Activated CD4-positive, alpha-beta memory T cell treated with anti-CD3 and anti-CD28 coated beads for 36 hours (primary cell): ENCODE measurements at places on chromosomes 11 and 22.
A peak's percentile ranks its signal among the peaks of the same experiment; 100 is the strongest.

DNA sequence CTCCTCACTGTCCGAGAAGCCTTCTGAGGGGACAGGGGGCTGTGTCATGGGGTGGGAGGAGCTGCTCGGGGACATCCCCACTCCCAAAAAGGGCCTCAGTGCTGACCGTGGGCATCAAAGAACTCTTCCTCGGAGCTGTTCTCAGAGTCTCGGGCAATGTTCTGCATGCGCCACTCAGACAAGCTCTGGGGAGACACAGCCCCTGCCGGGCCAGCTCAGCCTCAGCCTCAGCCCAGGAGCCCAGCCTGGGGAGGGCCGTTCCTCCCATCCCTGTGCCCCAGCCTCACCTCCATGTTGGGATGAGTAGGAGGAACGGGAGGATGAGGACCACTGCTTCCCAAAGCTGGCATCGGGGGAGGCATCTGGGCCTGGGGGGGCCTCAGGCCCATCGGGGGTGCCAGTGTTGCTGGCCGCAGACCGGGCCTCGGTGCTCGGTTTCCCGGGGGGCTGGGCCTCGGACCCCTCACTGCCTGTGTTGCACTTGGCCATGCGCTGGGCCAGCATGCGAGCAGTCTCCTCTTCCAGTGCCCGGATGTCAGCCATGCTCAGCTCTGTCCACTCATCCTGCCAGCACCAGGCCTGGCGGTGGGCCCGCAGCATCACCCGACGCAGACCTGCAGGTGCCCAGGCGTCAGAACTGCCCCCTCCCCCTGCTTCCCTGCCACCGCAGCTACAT lies 5.2 kb downstream of the PITPNM1 start:
- DNase-seq, result no peak

DNA sequence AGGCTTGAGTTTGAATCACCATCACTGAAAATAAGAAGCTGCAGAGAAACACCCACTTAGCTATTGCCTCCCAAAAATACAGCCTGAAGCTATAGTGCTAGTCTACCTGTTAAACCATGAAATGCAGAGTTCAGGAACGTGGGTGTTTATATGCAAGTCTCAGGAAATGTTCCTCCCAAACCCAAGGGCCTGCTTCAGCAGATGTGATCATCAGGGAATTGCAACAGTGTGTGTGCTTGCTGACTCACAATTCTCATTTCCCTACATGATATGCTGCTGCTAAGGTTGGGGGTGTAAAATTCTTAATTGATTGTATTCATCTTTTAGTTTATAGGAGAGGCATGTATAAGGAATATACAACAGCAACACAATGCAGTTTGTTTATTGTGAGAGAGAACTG lies 49.6 kb downstream of the NUP98 start:
- no peak for DNase-seq

DNA sequence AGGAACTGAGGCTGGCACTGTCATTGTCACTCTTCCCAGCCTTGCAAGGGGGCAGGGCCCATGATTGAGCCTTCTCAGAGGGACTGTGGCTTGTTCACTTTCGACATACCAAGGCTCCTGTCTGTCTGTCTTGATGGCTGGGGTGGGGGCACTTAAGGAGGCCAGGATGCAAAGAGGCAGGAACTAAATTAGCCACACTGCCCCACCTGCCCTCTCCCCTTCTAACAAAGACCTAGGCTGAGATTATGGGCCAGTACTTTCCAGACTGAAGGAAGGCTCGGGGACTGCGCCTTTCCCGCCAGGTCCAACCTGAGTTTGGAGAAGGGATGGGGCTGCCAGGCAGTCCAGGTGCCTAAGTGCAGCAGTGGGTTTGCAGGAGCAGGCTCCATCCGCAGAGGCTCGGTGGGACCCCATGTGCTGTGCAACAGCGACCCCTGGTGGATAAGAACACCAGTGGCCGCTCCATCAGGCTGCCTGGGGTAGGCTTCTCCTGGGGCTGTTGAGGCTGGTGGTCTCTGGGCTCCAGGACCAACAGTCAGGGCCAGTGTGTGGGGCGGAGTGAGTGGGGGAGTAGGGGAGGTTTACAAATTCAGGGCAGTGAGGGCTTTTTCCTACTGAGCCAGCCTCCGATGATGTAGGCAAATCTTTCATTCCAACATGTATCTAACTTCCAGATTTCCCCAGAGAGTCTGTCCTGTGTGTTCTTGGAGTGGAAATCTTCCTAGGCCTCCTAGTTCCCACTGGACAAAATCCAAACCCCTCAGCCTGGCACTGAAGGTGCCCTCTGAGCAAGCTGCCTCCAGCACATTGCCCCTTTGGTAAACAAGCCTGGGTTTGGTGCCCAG lies 93.9 kb downstream of the INSC start:
- peak; percentile 79 for DNase-seq

- DNase-seq, result no peak
These were observed 7.4 kb downstream of the OR10D3 start for GRCh38 chr11:124190298-124191139.

GRCh38 chr11:1296287-1296686 lies 13.1 kb downstream of the TOLLIP start:
- no peak for DNase-seq

GRCh38 chr22:29144786-29145160 lies 60.9 kb upstream of the EMID1 start:
- DNase-seq, result no peak

- DNase-seq, result peak; percentile 53
These were observed 258.9 kb downstream of the BUD13 start for GRCh38 chr11:116513894-116514293.

GRCh38 chr11:40186437-40187263 lies 1272.8 kb downstream of the LRRC4C start:
- no peak for DNase-seq

GRCh38 chr11:62905927-62906531 lies 15.1 kb downstream of the CHRM1 start:
- peak; percentile 87 for DNase-seq

GRCh38 chr11:83845797-83846196 lies 559.6 kb upstream of the CCDC90B start:
- DNase-seq, result no peak

- DNase-seq, result no peak
These were observed 18.5 kb downstream of the CD5 start for GRCh38 chr11:61120706-61121191.

GRCh38 chr11:116975661-116976060 lies 122.6 kb downstream of the SIK3 start:
- DNase-seq, result no peak

DNA sequence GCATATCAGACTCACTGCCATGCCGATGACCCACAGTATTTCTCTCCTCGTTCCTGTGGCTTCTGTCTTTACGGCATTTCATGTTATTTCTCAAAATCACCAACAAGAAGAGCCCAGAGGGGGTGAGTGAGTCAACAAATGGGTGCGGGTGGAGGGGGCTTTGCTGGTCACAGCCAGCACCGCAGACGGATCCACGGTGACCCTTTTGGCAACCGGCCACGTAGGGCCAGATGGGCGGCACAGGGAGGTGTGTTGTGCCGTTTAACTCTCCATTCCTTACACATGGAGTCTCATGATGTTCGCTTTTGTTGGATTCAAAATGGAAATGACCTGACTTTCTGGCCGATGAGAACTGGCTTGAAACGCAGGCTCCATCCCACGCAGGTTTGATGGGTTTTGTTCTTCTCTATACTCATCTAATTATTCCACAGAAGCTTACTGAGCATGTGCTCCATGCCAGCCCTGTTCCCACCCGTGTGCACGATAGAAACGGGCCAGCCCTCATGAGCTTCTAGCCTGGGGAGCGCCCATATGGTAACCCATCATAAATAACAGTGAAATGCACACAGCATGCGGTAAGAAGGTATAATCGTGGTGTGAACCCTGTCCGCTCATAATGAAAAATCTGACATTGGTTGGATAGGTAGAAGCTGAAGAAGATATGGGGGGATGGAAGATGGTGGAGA lies 319.9 kb downstream of the BRD1 start:
- peak; percentile 2 for DNase-seq

- no peak for DNase-seq
These were observed 71.6 kb downstream of the ST3GAL4 start for GRCh38 chr11:126426820-126427749.

DNA sequence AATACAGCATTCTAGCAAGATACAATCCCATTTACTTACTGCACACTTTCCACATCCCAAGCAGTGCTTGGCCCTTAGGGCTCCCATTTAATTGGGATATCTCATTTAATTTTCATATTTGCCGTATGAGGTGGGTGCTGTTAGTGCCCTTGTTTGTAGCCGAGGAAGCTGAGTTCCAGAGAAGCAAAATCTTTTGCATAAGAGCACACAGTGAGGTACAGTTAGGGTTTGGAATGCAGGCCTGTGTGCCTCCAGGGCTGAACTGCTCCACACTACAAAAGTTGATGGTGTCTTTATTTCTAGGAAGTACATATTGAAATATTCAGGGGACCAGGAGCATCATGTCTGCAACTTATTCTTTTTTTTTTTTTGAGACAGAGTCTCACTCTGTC lies 15.5 kb upstream of the TIMP3 start:
- DNase-seq, result no peak

DNA sequence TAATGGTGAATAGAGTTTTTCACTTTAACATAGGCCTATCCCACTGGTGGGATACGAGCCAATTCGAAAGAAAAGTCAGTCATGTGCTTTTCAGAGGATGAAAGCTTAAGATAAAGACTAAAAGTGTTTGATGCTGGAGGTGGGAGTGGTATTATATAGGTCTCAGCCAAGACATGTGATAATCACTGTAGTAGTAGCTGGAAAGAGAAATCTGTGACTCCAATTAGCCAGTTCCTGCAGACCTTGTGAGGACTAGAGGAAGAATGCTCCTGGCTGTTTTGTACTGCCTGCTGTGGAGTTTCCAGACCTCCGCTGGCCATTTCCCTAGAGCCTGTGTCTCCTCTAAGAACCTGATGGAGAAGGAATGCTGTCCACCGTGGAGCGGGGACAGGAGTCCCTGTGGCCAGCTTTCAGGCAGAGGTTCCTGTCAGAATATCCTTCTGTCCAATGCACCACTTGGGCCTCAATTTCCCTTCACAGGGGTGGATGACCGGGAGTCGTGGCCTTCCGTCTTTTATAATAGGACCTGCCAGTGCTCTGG lies at the start of gene TYR:
Gene TYR, plus strand, starts transcription at position 185 of the 541 bp plus-strand sequence. Its CDS starts 79 bp downstream, at position 264.
- DNase-seq, result no peak

DNA sequence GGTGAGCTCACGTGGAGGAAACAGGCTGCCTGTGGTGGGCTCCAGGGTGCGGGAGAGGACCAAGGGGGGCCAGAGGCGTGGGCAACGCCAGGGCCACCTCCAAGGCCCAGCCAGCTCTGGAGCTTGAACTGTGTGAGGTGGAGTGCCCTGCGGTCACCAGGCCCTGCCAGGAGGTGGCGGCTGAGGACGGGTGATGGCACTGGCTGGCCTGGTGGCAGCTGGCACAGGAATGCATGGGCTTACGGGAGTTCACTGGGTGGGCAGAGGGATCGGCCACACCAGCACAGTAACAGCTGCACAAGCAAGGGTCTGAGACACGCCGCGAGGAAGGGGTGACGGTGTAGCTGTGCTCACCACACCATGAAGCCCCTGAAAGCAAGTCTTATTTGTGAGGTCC lies 15.8 kb downstream of the TOLLIP start:
- DNase-seq, result peak; percentile 36
